ACHN (cell line): ENCODE measurements at places on chromosomes 4 and X.

GRCh38 chr4:37803348-37803973, 23.0 kb upstream of the PGM2 start:
- DNase-seq: peak; percentile 57

DNA sequence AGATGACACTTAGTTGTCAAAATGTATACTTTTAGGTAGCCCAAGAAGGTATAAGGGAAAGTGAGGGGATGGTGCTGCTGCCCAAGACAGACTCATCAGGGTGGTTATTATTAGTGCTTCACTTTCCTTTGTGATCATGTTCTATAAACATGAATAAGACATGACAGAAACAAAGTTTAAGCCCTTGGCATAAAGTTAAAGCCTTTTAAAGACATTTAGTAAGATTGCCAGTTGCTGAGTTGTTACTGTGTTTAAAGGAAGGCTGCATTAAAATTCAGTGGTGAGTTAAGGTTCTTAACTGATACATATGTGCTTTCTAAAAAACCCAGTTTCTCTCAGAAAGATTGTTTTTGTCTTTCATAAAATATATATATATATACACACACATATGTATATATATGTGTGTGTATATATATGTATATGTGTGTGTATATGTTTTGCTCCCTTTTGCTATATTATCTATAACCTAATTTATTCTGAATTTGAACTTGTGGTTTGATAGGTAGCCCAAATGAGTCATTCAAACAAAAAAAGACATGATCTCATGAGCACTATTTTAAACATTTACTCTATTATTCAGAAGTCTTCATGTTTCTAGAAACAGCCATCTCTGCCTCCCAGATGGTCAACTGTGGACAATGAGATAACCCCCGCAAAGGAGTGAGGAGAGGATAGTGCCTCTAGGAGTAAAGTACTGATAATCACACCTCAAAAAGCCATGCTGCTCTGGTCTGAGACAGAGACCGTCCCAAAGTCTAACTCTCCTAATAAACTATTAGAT, 98.1 kb upstream of the OTUD4 start:
- no peak for DNase-seq

DNA sequence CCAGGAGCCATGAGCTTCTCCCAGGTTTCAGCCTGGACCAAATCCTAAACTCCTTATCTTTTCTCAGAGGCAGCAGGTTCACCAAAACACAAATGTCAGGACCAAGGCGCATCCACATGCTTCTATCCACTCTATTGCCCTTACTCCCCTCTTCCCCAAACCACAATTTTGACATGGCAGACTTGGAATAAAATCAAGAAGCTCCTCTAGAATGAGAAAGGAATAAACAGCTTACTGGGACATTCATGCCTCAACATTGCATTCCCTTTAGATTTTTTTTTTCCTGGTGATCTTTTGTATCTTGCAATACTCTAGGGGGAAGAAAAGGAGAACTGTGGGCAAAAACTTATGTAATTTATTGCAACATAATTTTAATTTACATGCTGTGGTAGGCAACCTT, 119.1 kb downstream of the TSPAN5 start:
- no peak for DNase-seq

- DNase-seq: no peak
Observed at GRCh38 chr4:137451172-137451825, 81.0 kb downstream of the PCDH18 start.

GRCh38 chr4:76384052-76384451, 36.9 kb downstream of the CCDC158 start:
- no peak for DNase-seq

DNA sequence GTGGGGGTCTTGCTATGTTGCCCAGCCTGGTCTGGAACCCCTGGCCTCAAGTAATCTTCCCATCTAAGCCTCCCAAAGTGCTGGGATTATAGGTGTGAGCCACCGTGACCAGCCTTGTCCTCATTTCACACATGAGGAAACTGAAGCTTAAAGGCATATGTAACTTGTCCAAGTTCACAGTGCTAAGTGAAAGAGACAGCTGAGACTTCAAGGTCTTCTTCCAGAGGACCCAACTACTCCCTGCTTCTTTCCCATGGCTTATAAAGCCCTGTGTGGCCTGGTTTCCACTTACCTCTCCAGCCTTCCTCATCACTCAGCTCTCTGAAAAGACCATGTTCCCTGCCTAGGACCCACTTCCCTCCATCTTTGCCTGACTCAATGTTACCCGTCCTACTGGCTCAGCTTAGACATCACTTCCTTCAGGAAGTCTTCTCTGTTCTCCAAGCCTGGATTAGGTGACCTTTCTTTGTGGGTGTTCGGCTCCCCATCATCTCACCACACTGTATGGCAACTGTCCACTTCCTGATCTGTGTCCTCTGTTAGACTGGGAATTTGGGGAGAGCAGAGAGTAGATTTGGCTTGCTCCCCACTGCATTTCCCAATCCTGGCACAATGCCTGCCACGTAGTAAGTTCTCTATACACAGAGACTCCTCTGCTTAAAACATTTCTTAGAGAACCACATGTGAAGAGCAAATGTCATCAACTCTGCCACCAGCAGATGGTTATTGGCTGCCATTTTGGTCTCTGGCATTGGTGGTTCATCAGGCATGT, 30.4 kb upstream of the LAMP2 start:
- no peak for DNase-seq

DNA sequence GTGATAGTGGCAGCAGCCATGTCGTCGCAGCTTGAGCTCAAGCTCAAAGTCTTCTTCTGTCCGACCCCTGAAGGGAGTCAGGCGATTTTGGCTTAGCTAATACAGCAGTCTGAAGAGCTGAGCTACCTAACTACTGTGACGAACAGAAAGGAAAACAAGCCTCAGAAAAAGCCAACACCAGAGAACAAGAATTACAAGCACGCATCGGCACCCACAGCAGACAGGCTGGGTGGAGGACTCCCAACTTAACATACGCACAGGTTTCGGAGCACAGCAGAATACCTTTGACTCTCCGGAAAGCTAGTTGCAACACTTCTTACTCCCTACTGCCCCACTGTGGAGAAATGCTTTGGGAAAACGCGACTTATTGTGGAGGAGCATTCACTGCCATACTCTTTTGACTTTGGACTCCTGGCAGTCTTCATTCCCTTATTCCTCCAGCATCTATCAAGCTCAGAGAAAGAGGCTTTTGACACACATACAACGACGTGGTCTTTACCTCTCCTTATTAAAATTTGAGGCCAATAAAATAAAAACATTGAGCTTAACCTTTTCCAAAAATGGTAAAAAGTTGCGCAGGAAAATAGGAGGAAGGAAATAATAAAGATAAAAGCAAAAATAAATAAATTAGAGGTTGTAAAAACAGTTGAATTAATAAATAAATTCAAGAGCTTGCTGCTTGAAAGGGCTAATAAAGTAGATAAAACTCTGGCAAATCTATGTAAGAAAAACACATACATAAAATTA, 41.3 kb upstream of the GPC3 start:
- DNase-seq: peak; percentile 16

DNA sequence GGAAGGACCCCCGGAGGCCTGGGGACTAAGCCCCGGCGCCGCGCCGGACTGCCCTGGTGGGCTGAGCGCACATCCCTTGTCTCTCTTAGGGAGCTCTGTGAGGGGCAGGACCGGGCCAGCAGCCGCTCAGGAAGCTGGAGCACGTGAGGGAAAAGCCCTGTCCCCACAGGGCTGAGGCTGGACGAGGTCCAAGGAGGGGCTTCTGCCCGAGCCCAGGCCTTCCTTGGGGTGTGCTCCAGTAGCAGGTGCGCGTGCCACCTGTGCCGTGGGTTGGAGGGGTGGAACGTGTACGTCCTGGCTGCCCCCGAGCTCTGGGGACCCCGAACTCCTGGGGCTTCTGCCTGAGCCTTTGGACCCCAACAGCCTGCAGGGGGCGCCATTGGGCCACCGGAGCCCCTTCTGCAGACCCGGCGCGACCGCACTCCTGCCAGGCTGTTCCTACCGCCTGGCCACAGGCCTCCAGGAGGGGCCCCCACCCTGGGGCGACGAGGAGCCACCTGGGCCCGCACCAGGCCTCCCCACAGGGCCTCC, 27.2 kb downstream of the TACC3 start:
- peak; percentile 62 for DNase-seq

GRCh38 chr4:110636680-110637407, 14.0 kb upstream of the PITX2 start:
- DNase-seq: peak; percentile 86

GRCh38 chr4:118783887-118784286, 52.0 kb downstream of the SEC24D start:
- DNase-seq: no peak

DNA sequence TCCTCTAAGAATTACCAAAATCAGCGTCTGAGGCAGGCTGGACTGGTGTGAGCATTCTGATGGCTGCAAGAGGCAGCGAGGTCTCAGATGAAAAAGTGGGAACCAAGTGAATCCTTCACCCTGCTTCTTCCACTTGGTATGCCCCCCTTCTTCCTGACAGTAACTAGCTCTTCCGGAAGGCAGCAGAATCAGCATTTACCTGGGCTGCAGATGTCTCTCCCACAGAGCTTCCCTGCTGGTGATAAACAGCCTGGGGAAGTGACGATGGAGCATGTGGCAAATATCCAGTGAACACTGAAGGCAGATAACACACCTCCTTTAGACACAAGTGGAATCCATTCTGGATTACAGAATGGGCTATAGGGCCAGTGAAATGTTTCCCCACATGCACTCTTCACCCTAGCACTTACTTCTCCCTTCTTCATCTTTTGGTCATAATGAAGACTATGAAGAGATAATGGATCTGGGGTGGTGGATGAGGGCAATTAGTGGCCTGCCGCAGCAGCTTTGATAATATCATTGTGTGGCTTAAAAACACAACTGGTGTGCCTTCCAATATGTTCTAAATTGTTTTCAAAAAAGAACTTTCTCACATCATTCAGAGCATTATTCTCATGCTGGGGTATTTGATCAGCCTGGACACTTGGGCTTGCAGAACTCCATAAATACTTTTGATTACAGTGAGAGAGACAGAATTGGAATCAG, 60.8 kb upstream of the TBC1D9 start:
- no peak for DNase-seq

- DNase-seq: no peak
Observed at GRCh38 chr4:121213940-121214339, 49.8 kb upstream of the TNIP3 start.

- DNase-seq: no peak
Observed at GRCh38 chr4:111494971-111495370, 650.3 kb upstream of the FAM241A start.

DNA sequence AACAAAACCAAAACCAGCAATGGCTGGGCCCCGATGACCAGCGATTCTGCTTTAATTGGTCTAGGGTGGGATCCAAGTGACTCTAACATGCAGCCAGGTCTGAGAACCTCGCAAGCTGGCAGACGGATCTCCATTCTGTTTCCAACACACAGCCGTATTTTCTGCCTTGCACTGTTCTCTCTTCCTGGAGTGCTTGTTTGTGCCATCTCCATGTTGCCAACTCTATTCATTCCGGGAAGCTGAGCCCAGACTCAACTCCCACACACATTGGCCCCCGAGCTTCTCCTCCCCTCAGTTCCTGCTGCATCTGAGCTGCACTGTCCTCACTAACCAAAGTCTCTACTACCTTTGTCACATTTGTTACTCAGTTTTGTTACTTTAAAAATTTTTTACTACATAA, 35.6 kb downstream of the GEMIN8 start:
- no peak for DNase-seq

GRCh38 chr4:28232376-28232775, 1371.7 kb downstream of the STIM2 start:
- DNase-seq: no peak
